Stimulated activated CD4-positive, alpha-beta T cell treated with anti-CD3 and anti-CD28 coated beads, Interleukin-1b, Interleukin-23, amount 100 ng/mL, for 1 hour (primary cell): ENCODE measurements at places on chromosomes 12 and 14.

DNA sequence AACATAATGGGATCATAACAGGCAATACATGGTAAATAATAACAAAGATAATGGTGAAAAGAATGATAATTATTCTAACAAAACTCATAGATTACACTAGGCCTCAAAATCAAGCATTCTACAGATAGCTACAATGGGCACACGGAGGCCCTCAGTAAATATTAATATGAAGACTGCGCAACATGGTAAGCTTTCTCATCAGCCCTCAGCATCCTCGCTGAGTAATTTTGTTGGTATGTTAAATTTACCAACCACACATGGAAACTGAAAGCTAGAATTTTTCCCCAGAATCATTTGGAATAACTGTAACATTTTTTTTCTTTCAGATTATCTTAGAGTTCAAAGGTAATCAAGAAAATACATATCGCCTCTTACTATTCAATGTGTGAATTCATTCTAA lies 74.2 kb upstream of the PYGL start:
- DNase-seq = no peak

GRCh38 chr14:42719391-42719790 lies 1112.7 kb downstream of the LRFN5 start:
- no peak for DNase-seq

- DNase-seq = no peak
These were observed 40.2 kb downstream of the TEAD4 start for GRCh38 chr12:2999265-2999841.

GRCh38 chr14:22955702-22956569 lies 954 bp downstream of the HAUS4 start:
- no peak for DNase-seq

DNA sequence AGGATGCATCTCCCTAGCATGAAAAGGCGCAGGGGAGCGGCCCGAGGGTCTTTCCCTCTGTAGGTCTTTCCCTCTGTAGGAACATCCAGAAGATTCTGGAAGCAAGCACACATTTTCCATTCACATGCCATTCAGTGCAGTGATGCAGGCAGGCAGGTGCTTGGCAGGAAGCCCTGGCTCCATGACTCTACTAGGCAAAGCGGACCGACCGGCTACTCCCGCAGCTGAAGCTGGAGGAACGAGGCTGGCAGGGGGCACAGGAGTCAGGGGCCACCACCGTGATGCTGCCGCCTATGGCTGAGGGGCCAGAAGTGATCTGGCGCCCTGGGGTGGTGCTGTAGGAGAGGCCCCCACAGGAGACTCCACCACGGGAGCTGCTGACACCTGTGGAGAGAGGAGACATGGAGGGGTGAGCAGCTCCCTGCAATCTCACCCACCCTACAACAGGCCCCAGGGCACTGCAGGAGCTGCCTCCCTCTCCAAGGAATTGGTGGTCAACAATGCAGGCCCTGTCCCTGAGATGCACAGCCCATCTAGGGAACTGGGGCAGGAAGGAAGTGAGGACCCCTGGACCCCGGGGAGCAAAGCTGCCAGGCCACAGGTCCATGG lies 6.5 kb downstream of the KRT85 start:
- no peak for DNase-seq
